Activated CD4-positive, alpha-beta T cell treated with anti-CD3 and anti-CD28 coated beads, Interleukin-2, amount 10 ng/mL, durations not matched to agents 7 days and 5 days (primary cell): ENCODE measurements at places on chromosomes 12 and 14.

DNA sequence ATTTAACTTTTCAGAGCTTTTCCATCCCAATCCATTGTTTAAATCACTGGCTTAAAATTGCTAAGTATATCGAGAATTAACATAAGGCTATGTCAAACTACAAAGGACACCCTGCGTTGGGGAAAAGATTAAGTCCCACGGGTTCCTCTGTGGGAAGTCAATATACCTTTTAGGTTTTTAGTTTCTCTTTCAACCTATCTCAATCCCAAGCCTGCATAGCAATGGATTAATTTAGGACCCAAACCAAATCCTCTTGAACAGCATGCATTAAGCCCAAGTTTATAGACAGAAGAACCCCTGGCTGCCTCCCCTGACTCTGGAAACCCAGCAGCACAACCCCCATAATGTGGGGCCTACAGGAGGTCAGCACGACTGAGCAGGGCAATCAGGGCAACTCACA, 6.3 kb downstream of the CDCA4 start:
- H3K27ac ChIP-seq = peak overlapping the region; percentile 74
- peaks cover 56% of the 10 kb centered on the region for H3K36me3 ChIP-seq
- H3K4me1 ChIP-seq = peaks cover 65% of the 10 kb centered on the region
- no peak overlapping the region for H3K4me3 ChIP-seq

GRCh38 chr12:17342381-17342961, 736.5 kb upstream of the LMO3 start:
- DNase-seq = no peak
- H3K4me3 ChIP-seq = no peak overlapping the region
- H3K27me3 ChIP-seq = no peaks in the 10 kb centered on the region
- H3K27ac ChIP-seq = no peak overlapping the region
- H3K4me1 ChIP-seq = no peaks in the 10 kb centered on the region
- no peaks in the 10 kb centered on the region for H3K36me3 ChIP-seq

- no peaks in the 10 kb centered on the region for H3K27me3 ChIP-seq
- H3K36me3 ChIP-seq = no peaks in the 10 kb centered on the region
- no peak for DNase-seq
Measured at GRCh38 chr14:32905013-32905412, 33.7 kb upstream of the NPAS3 start.

DNA sequence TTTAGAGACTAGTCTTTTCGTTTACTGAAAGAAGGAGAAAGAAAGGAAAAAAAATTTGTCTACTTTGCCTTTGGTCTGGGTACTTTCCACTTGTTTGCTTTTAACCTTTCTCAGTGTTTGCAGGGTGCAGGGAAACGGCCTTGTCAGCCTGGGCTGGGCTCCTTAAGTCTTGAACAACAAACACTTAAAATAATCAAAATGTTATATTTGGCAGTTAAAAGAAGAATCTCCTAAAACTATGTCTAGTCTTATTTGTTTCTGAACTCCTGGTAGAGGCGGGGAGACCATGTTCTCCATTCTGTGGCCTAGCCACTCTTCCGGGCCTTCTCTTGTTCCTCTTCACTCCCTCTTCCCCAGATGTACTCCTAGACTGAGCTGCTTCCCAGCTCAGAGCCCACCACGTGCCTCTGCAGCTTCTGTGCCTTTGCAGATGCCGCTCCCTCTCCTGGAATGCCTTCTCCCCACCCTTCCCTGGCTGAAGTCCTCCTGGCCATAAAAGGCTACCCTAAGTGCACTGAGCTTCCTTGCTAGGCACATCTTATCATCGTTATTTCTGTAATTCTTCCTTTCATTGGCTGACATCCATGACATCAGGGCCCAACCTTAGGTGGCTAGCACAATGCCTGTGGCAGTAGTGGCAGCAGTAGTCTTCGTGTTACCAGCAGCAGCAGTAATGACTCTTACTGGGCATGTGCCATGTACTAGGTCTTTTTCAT, 432.9 kb downstream of the ZFP36L1 start:
- DNase-seq = no peak
- H3K36me3 ChIP-seq = no peaks in the 10 kb centered on the region
- H3K4me1 ChIP-seq = peaks cover 10% of the 10 kb centered on the region
- H3K4me3 ChIP-seq = no peak overlapping the region

GRCh38 chr14:24435998-24436354, 6.2 kb downstream of the KHNYN start:
- peaks cover 70% of the 10 kb centered on the region for H3K4me1 ChIP-seq
- H3K36me3 ChIP-seq = peaks cover 73% of the 10 kb centered on the region
- DNase-seq = no peak
- H3K27ac ChIP-seq = no peak overlapping the region
- H3K4me3 ChIP-seq = no peak overlapping the region
